Stimulated activated CD4-positive, alpha-beta T cell treated with anti-CD3 and anti-CD28 coated beads, Interleukin-15, amount 100 ng/mL, for 1 hour (primary cell): ENCODE measurements at places on chromosomes 1 and 21.

DNA sequence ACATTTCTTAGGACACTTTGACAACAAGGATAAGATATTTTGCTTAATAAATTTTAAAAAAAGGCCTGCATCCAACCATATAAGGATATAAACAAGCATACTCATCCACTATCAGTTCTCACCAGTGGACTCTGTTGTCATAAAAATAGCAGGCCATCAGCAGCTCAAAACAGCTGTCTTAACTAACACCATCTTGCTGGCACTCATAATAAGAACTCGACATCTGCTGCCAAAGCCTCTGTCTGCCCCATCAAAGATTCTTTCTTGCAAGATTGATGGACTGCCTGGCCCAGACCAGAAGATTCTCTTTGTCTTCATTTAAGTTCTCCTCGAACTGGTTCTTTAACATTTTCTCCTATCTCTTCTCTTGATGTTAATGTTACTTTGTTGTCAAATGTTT lies 10.1 kb downstream of the JMJD4 start:
- no peak for DNase-seq

- no peak for DNase-seq
Observed at GRCh38 chr1:48492392-48492791, 20.4 kb upstream of the SPATA6 start.

GRCh38 chr21:45830221-45830640 lies 151.3 kb upstream of the COL6A1 start:
- no peak for DNase-seq

DNA sequence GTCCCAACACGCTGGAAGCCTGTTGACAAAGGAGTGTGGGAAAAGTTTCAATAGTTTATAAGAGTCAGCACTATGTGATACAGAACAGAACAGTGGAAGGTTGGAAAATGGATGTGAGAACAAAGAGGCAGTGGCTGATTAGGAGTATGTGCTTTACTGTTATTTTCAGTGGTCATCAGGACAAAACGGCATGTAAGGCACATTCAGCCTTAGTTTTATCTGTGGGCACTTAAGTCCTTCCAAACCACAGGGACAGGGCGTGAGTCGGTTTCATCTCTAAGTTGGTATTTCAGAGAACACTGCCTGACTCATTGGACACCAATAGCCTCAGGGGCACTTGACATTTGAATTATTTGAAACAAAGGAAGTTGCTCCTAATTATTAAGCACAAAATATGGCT lies 306.9 kb downstream of the ASTN1 start:
- no peak for DNase-seq

- no peak for DNase-seq
Observed at GRCh38 chr1:242043165-242043564, 44.3 kb upstream of the MAP1LC3C start.

DNA sequence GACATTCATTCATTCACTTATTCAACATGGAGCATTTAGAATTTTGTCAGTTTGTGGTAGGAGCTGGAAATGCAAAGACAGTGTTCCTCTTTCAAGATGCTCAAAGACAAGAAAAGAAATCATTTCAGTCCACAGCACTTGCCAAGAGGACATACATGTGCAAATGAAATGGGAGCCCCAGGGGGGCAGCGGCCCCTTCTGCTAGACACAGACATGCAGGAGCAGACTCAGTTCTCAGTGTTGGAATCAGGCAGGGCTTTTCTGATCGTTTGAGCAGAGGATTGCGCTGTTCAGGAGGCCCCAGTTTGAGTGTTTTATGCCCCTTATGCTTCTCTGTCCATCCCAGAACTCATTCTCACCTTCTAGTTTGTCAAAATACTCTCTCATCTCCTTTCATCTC lies 35.6 kb upstream of the VASH2 start:
- DNase-seq = no peak
